Midbrain (tissue), 1 donor: ENCODE measurements at places on chromosomes 4 and X.

- DNase-seq = no peak
Observed at GRCh38 chr4:54234497-54235205, 5.6 kb downstream of the PDGFRA start.

- no peak for DNase-seq
Observed at GRCh38 chr4:184648054-184648312, 1.3 kb downstream of the CASP3 start.

GRCh38 chrX:18353931-18354368 lies 538 bp downstream of the SCML2 start:
- DNase-seq = no peak

GRCh38 chr4:48254381-48255071 lies 15.1 kb downstream of the TEC start:
- DNase-seq = no peak

DNA sequence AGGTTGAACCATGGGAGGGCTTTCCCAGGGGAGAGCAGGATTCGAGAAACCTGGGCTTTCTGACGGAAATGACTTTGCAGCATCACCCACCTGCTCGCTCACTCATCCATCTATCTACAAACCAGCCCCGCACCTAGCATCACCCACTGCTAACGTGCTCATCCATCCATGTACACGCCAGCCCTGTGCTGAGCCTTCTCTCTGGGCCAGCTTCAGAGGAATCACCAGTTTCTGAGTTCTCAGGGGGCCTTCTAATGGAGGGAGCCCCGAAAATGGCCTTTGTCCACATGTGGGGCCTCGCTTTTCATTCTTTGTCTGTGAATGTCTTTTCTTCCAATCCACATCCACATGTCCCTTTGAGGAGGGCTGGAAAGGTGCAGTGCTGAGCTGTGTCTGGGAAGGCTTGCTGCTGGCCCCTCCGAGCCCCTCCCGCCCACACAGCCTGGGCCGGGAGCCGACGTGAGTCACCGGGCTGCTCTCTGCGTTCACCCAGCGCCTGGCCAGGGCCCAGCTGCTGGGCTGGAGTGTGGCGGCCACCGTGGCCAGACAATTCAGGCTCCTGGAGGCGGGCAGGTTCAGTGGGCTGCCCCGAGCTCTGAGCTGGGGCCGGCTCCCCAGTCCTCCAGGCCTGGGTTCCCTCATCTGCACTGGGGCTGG lies 14.7 kb downstream of the SORCS2 start:
- peak; percentile 75 for DNase-seq

GRCh38 chrX:25019707-25020390 lies 4.1 kb upstream of the ARX start:
- DNase-seq = no peak

DNA sequence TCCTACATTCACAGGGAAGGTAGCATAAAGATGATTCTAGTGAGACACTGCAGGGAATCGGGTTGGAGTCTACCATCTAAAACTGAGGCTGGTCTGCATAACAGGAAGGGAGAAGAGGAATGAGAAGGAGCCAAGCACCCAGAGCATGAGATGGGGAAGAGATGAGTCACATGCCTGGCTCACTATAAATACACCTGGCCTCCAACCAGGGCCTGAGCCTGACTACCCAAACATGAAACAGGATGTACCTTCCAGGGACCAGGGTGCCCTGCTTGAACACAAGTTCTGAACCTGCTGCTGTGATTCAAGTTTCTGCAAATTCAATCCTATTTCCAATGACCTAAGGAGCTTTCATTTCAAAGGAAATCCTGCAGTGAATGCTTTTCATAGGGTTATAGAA lies 24.9 kb downstream of the CD99L2 start:
- no peak for DNase-seq

DNA sequence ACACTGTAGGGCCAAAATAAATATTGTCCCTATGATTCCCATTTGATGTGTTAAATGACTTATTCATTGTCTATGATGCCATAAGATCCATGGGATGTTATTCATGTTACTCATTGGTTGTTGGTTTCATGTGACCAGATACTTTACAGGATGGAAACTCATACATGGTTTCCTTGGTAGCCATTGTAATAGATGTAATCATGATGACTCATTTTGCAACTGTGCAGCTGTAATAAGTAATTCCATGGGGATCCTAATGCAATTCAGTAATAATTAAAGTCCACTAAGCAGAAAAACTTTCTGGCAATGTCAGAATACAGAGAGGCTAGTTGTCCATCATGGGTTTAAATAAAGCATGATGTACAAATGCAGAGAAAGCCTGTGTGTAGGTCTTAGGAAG lies 389.7 kb upstream of the NR3C2 start:
- DNase-seq = no peak
